ENCODE measurements at places on chromosomes 4 and X. TPM values are rescaled to one million over a fixed set of nuclear protein-coding genes. Genes with fewer than 3 reads are reported as not detected.

DNA sequence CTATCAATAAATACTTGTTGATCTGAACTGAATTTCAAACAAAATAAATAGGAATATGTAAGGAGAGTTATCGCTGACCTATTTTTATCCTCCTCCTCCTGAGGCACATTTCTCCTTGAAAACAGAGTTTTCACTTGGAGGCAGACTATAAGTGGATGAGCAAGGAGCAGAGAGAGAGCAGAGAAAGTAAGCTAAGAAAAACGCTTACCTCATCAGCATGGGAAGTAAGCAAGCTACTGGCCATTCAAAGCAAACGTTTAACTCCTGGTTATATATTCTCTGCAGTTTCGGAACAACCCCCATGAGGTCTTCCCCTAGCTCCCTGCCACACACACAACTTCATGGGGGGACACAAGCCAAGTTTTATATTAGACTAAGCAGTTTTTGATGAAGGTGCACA lies 13.2 kb downstream of the ZDHHC9 start:
- DNase-seq, result no peak

GRCh38 chrX:96579252-96579651 lies 105.4 kb upstream of the DIAPH2 start:
- DNase-seq, result no peak

- DNase-seq, result no peak
Measured at GRCh38 chr4:137711502-137711901, 179.2 kb upstream of the PCDH18 start.

GRCh38 chrX:94758130-94758529 lies 1084.1 kb downstream of the FAM133A start:
- DNase-seq, result no peak

GRCh38 chr4:156638925-156639605 lies 332.5 kb downstream of the PDGFC start:
- no peak for DNase-seq

DNA sequence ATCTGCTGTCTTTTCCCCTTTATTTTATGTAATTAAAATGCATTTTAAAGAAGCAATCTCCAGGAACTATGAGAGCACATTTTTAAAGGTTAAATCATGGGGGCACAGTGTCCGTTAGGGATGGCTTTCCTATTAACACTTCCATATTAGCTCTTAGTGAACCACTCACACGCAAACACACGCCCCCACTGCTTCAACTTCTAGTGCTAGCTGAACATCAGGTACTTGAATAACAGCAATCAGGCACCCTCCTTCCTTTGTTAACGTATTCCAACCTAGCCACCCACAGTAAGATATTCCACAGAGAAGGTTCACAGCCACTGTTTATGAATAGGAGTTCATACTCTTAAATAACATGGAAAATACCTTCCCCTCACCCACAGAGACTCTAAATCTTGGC lies 9.3 kb downstream of the TMEM255A start:
- DNase-seq, result no peak

- DNase-seq, result no peak
Measured at GRCh38 chrX:118355225-118355920, 9.5 kb downstream of the WDR44 start.

DNA sequence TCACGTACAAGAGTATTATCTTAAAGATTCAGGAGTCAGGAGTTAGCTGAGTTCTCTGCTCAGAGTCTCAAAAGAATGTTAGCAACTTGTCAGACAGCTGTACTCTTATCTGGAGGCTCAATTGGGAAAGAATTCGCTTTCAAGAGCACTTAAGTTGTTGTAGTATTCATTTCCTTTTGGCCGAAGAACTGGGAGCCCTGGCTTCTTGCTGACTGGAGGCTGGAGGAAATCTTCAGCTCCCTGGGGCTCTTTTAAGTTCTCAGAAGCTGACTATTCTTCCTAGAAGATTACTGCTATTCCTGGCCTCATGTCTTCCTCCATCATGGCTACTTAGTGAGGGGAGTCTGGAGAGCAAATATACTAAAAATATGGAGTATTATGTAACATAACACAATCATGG lies 587.2 kb downstream of the EPHA5 start:
- DNase-seq, result no peak

GRCh38 chrX:12245650-12246645 lies 107.7 kb downstream of the FRMPD4 start:
- no peak for DNase-seq

GRCh38 chr4:68368691-68369131 lies 18.8 kb upstream of the YTHDC1 start:
- peak; percentile 55 for DNase-seq

DNA sequence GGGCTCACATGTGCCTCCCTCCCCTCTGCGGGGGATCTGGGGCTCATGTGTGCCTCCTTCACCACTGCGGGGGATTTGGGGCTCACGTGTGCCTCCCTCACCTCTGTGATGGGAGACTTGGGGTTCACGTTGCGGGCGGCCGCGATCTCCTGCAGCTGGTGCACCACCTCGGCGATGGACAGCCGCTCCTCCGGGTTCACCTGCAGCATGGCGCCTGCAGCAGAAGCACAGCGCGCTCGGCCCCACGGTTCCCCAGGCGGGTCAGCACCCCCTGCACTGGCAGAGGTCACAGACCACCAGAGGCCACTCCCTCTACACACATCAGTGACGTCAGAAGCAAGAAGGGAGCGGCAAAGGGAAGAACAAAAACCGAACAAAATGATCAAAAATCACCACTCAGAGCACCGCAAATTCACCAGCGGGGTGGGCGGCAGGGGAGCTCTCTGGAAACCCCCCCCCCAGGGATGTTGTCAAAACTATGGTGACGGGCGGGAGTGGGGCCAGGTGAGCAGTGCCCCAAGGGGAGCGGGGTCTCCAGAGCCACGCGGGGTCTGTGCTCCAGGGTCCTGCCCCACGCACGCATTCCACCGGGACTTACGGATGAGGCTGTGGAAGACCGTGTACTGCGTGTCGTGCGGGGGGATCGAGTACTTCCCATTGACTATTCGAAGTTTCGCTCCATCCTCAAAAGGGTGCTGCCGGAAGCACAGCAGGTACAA lies 38.7 kb downstream of the GAK start:
- no peak for DNase-seq

GRCh38 chr4:88702782-88703181 lies 5.2 kb upstream of the NAP1L5 start:
- DNase-seq, result no peak

- DNase-seq, result no peak
Measured at GRCh38 chrX:65451663-65452062, 82.9 kb downstream of the LAS1L start.

DNA sequence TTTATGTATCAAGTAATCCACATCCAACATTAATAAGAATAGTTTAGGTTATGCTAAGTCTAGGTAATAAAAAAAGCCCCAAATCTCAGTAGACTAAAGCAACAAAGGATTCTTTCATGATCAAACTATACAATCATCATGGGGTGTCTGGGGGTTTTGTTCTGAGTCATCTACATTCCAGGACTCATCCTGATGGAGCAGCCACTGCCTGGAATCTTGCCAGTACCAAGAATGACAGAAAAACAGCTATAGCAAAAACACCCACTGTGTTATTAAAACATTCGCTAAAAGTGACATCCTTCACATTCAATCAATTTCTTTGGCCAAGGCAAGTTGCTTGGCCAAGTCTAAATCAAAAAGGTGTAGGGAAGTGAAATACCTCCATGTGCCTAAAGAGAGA lies 3.9 kb upstream of the ARHGEF38 start:
- peak; percentile 50 for DNase-seq

DNA sequence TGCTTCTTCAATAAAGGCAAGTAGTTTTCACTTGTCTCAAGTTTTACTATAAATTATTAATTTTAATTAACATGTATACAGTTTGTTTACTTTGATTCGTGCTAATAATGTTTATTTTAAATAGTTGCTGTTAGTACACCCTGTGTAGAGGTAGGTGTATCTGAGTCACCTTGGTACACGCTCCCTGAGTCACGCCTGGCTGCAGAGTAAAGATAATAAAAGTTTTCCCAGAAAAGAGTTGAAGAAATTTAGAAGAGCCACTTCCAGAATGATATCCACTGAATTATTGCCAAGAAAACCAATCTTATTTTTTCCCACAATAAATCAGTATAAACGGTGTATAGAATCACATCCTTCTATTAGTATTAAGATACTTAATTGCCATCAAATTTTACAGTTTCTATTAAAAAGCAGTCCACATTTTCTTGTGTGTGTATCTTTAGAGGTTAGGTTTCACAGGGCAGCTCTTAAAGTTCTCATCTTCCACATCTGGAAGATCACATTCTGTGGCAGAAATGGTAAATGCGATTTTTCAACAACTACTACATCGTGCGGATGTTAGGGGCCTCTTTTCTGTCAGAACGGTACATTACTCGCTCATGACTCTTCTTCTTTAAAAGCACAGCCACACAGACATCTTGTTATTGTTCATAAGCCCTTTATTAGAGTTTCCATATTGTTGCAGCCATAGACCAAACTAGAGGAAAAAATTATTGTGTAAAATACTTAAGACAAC lies 55.4 kb downstream of the HADH start:
- no peak for DNase-seq

DNA sequence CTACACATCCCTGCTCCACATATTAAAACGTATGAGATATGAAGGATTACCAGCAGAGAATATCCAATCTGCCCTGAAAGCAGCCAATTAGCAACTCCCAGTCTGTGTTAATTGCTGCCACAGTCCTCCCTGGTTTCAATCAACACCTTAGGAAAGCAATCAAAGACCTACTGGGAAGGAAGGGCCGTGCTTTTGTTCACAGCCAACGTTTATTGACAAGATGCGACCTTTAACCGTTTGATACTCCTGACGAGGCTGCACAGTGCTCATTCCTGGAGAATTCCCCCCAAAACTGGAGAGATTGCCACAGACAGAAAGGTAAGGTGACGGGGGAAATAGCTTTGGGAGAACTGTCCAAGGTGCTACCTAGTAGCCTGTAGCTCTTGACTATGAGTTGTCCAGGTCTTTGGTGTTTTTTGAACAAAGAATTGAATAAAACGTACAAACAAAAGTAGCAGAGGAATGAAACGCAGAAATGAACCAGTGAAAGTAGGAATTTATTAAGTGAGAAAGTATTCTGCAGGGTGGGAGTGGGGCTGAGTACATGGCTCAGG lies 596.5 kb downstream of the NLGN4X start:
- DNase-seq, result no peak

DNA sequence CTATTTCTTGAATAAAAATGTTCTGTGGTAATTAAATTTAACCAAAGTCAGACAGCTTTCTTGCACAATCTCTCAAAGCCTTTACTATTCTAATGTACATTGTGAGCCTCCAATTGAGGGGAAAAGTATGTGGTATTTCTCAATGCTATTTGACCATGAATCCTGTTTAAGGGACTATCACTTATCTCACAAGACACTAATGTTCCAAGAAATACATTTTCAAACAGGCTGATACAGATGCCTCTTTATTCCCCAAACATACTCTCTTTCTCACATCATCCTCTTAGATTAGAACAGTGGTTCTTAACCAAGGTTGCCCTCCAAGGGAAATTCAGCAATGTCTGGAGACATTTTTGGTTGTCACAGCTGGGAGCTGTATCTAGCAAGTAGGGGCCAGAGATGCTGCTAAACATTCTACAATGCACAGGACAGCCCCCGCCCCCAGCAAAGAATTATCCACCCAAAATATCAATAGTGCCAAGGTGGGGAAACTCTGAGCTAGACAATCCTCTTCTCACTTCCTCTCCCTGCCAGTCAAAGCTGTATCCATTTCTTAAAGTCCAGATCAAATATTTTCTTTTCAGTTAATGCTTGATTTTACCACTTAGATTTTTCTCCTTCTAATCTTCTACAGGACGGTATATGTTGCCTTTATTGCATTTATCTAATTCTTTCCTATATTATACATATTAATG lies 129.2 kb upstream of the TRIM2 start:
- no peak for DNase-seq

- no peak for DNase-seq
Measured at GRCh38 chr4:93384241-93384640, 444.3 kb upstream of the ATOH1 start.

DNA sequence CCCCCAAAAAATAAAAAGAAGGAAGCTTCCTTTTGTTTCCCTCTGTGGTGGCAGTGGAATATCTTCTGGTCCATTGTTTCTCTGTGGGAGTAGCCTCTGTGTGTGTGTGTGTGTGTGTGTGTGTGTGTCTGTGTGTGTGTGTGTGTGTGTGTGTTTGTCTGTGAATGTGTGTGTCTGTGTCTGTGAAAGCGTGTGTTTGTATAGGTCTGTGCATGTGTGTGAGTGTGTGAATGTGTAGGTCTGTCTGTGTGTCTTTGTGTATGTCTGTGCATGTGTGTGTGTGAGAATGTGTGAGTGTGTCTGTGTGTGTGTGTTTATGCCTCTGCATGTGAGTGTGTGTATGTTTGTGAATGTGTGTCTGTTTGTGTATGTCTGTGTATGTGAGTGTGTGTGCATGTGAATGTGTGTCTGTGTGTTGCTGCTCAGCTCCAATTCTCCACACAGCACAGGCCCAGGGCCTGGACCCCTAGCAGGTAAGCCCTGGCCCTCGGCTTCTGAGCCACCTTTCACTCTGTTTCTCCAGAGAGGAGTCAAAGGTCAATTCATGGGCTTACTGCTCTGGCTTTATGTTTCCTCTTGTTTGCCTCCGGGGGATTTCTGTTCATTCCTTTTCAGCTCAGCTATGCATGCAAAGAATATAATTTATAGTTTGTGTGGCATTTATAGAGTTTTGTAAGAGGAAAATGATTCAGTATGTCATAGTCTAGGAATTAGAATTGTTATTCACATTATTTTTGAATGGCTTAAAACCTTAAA lies 89.8 kb downstream of the UCHL1 start:
- no peak for DNase-seq

DNA sequence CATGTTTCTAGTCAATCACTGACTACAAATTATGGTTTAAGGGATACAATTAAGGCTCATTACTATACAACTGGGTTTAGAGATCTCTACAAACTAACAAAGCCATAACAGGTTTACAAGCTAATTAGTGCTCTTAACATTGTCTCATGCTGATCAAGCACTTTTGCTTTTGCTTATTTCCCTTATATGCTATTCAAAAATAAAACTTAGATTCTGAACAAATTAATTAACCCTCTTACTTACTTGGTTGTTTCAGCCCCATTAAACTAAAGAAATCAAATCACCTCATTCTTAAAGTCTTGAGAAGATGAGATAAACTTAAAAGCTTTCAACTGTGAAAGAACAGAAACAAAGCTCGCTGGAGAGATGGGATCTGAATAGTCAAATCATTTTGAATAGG lies 2024.5 kb upstream of the ADGRL3 start:
- no peak for DNase-seq

The LEF1 gene
- 9.1 TPM for total RNA-seq

The AMER1 gene
- 3.4 TPM for total RNA-seq

The SMPX gene
- not detected for total RNA-seq

The G3BP2 gene
- total RNA-seq, result 127 TPM

The CRMP1 gene
- 15.4 TPM for total RNA-seq

The FGA gene
- not detected for total RNA-seq

The GPRASP1 gene
- 1.5 TPM for total RNA-seq

The DGKK gene
- not detected for total RNA-seq

The PDE5A gene
- total RNA-seq, result 7.6 TPM

The SRPX gene
- 20.6 TPM for total RNA-seq

The NRK gene
- total RNA-seq, result 8.1 TPM

The CXCL5 gene
- 22.0 TPM for total RNA-seq

The OPHN1 gene
- 3.1 TPM for total RNA-seq
